Glutamatergic neuron (in vitro differentiated cells): ENCODE measurements at places on chromosomes 5 and 9.

DNA sequence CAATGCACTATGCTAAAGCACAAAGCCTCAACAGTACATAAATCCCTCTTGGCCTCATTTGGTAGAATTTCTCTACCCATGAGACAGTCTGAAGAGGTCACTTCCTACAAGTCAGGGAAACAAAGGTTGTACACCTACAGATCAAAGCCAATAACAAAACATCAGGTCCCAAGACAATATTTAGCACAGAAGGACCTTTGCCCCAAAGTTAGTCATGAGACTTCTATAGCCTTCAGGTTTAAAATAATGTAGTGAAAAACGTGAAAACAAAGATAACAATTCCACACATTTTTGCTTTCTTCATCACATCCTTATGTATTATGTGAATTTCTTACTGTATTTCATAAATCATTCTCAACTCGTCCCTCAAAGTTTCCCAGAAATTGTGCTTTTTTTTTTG, 15.8 kb downstream of the AFF4 start:
- H3K36me3 ChIP-seq, result no peaks in the 10 kb centered on the region
- peak overlapping the region; percentile 55 for H3K27ac ChIP-seq
- DNase-seq, result no peak
- H3K27me3 ChIP-seq, result peaks cover 4% of the 10 kb centered on the region
- peaks cover 2% of the 10 kb centered on the region for H3K4me1 ChIP-seq

DNA sequence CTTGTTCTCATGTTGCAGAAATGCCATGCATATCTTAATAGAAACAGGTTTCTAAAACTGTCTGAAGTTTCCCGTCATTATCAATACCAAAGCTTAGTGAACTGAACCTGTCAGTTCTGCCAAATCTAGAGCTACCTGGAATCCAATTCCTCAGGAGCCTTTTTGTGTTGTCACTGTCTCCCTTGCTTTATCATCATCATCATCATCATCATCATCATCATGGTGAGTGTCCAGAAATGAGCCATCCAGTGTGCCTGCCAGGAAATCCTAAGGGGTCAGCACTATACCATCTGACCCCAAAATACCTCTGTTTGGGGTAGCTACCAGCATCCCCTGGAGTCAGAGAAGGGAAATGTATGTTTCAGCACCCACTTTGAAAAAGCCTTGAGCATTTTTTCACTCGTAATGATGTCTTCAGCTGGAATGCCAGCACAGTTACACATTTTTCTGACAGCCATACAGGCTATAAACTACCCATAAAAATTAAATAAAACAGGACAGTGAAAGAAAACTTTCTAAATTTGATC, 150.3 kb downstream of the NR2F1-AS1 start:
- H3K36me3 ChIP-seq, result no peaks in the 10 kb centered on the region
- no peak overlapping the region for H3K4me3 ChIP-seq
- no peak overlapping the region for H3K27ac ChIP-seq
- H3K27me3 ChIP-seq, result no peaks in the 10 kb centered on the region
- no peak for DNase-seq

DNA sequence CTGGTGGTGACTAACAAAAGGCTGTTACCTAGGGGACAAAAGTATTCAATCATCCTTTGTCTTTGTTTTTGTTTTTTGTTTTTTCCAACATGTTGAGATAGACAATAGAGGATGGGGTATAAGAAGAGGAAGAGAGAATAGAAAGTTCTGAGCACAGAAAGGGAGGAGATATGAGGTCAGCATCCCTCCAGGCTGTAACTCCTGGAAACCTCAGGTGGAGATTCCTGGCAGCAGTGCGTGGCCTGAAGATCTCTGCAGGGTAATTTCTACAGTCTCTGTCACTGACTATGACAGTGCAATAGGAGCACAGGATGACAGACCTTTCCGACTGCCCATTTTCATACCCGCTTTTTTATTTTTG, 112.1 kb downstream of the ADRB2 start:
- H3K4me3 ChIP-seq, result no peak overlapping the region
- no peak for DNase-seq

GRCh38 chr5:77607324-77607723, 31.2 kb downstream of the OTP start:
- H3K27me3 ChIP-seq, result peaks cover 5% of the 10 kb centered on the region
- no peak overlapping the region for H3K4me3 ChIP-seq
- no peak overlapping the region for H3K27ac ChIP-seq
- DNase-seq, result no peak
- H3K4me1 ChIP-seq, result peaks cover 12% of the 10 kb centered on the region

- no peak for DNase-seq
- peaks cover 5% of the 10 kb centered on the region for H3K27me3 ChIP-seq
- peak overlapping the region; percentile 61 for H3K4me3 ChIP-seq
- peak overlapping the region; percentile 88 for H3K27ac ChIP-seq
- H3K4me1 ChIP-seq, result peaks cover 28% of the 10 kb centered on the region
These were observed 104.2 kb downstream of the TRIM32 start for GRCh38 chr9:116791326-116791725.

GRCh38 chr5:160937570-160937969, 85.6 kb upstream of the ATP10B start:
- no peaks in the 10 kb centered on the region for H3K36me3 ChIP-seq
- H3K27ac ChIP-seq, result no peak overlapping the region
- H3K27me3 ChIP-seq, result no peaks in the 10 kb centered on the region
- DNase-seq, result no peak
- no peak overlapping the region for H3K4me3 ChIP-seq

- H3K36me3 ChIP-seq, result no peaks in the 10 kb centered on the region
- H3K27ac ChIP-seq, result no peak overlapping the region
These were observed 11.3 kb downstream of the SLC23A1 start for GRCh38 chr5:139371482-139372435.

DNA sequence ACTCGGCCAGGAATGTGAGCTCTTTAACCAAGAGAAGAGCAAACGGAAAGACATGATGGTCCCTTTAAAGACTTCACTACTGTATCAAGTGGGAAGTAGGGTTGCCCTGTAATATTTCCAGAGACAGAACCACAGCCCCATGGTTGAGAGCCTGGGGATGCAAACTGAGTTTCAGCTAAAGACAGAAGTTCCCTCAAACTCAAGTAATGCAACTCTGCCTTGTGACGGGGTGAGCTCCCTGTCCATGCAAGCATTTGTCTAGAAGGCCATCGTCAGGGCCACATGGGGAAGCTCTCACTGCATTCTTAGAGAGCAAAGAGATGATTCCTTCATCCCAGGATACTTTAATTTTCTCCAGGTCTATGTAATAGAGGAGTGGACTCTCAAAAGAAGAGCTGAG, 82.8 kb downstream of the INSYN2B start:
- no peak for DNase-seq
- peaks cover 7% of the 10 kb centered on the region for H3K27me3 ChIP-seq
- no peak overlapping the region for H3K4me3 ChIP-seq
- H3K4me1 ChIP-seq, result no peaks in the 10 kb centered on the region

DNA sequence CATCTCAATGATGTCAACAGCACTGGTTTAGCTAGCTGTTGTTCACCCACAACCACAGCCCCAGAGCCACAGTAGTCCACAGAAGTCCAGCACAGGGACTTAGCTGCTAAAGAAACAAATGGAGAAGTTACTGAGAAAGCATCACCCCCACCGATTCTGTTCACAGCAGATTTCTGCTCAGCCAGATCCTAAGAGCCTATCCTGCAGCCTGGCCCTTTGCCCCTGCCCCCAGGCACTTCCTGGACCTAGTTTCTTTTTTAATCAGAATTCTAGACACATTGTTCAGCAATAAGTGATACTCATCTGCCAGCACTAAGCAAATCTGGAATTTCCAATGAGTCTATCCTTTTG, 7.4 kb downstream of the B4GALT1 start:
- H3K36me3 ChIP-seq, result no peaks in the 10 kb centered on the region
- H3K27ac ChIP-seq, result no peak overlapping the region
- H3K27me3 ChIP-seq, result peaks cover 6% of the 10 kb centered on the region
- no peak overlapping the region for H3K4me3 ChIP-seq
- peaks cover 36% of the 10 kb centered on the region for H3K4me1 ChIP-seq

DNA sequence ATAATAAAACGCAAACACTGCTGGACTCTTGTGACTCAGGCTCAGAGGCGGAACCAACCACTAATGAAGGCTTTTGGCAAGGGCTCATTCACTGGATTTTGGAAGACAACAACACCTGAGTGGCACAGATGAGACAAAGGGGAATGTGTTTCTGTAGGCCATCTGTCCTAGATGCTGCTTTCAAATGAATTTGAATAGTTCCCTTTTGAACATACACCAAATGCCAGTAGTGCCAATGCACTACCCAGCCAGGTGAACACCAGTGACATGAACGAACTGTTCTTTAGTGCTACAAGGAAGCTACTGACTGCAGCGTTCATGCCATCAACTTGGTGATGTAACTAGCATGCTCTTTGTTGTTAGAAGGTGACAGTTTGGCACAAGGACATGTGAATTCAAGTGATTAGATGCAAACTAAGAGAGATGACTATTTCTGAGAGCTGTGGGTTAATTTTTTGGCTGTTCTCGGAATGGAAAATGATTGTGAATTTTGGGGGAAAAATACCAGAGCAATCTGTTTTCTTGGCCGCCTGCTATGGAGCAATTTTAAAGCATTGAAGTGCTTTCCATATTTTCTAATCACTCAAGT, 173.7 kb downstream of the SLC24A2 start:
- no peaks in the 10 kb centered on the region for H3K27me3 ChIP-seq
- DNase-seq, result no peak
- H3K4me1 ChIP-seq, result peaks cover 4% of the 10 kb centered on the region

GRCh38 chr9:71620746-71621145, 147.6 kb downstream of the CEMIP2 start:
- no peak overlapping the region for H3K4me3 ChIP-seq
- no peak overlapping the region for H3K27ac ChIP-seq
- H3K36me3 ChIP-seq, result peaks cover 4% of the 10 kb centered on the region
